H7 (cell line): ENCODE measurements at places on chromosomes 4 and X.

DNA sequence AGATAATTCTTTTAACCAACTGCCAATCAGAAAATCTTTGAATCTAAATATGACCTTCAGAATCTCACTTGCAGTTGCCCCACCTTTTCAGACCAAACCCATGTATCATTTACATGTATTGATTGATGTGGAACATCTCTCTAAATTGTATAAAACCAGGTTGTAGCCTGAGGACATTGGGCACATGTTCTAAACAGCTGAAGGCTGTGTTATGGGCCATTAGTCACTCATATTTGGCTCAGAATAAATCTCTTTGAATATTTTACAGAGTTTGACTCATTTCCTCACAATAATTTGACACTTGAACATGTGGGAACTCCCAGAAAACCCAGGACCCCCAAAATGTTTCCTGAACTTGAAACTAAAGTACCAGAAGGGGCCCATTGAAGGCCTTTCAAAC lies 58.7 kb downstream of the UGT2B10 start:
- DNase-seq = no peak

DNA sequence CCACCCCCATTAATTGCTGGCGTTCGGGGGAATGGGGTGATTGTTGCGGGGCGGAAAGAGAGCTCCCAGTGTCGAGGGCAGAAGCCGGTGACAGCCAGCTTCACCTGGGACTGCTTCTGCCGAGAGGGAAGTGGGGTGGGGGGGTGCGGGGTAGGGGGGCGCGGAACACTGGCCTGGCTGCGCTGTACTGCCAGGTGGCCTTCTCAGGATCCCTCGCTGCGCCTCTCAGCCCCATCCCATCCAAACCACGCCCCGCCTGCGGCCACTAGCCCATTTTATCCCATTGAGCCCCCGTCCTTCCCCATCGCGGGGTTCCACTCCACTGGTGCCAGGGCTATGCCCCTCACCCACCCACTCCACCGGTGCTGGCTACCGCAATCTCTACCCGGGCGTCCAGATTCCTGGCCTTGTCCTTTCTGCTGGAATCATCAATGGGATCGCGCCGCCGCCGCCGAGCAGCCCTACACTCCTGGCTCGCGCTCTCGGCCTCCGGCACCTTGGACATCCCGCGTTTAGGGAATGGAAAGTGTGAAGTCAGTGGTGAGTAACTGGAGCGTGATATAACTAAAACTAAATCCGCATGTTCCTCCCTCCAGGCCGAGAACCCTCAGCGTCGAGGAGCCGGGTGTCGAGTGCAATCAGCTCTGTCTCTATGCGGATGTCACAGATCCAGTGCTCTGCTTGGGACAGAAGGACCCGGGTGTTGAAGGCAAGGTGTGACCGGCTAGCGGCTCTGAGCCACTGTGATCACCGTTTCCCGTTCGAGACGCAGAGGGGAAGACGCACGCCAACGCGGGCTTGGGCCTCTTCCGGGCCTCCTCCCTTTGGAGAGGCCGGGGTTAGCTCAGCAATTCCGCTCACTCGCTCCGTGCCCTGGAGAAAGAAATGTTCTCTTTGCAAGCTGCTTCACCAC lies 20.5 kb downstream of the NKX3-2 start:
- peak; percentile 79 for DNase-seq

DNA sequence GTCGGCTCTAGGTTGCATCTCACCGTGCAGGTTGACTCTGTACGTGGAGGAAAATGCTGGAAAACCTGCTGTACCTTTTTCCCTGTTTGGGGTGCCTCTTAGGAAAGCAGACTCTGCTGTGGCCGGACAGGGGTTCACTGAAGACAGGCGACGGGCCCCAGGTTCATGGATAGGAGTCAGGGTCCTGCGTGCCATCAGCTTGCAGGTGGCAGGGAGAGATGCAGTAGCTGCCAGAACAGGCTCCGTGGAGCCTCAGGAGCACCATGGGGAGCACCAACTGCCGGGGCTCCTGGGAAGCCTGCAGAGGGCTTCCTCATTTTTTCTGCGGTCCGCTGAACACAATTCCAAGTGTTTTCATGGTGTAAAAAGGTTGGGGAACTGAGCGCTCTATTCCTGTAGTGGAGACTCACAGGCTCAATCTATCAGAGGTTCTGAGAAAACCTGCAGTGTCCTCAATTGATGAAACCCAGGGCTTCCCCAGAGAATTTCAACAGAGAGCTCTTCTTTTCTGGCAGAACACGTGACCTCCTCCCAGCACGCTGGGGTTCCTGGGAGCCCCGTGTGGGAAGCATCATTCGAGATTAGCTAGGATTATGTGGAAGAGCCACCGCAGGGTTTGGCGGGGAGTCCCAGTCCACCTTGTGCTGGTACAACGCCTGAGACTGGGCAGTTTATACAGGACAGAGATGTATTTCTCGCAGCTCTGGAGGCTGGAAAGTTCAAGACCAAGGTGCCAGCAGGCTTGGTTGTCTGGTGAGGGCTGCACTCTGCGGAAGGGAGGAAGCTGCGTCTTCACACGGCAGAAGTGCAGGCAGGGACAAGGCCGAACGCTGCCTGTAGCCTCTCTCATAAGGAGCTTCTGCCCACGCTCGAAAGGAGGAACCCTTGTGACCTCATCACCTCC lies 1.6 kb downstream of the HTRA3 start:
- no peak for DNase-seq

DNA sequence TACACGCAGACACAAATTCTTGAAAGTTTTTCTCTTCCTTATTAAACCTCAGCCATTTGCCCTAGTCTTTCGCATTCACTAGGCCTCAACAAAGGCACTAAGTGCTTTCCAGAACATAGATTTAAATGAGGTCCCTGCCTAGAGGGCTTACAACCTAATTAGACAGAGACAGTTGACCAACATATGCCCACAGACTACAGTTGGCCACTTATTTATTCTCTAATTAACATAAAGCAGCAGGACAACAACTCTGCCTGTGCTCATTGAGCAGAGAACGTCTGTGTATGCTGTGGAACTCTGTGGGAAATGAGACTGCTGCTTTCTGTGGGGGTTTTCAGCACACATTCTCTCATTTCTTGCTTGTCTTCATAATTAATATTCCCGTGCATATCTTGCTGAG lies 303.0 kb upstream of the TACR3 start:
- DNase-seq = no peak

GRCh38 chr4:101019941-101020401 lies 327.4 kb downstream of the PPP3CA start:
- DNase-seq = no peak

- DNase-seq = peak; percentile 41
Observed at GRCh38 chr4:154344686-154345085, 146.9 kb downstream of the DCHS2 start.

DNA sequence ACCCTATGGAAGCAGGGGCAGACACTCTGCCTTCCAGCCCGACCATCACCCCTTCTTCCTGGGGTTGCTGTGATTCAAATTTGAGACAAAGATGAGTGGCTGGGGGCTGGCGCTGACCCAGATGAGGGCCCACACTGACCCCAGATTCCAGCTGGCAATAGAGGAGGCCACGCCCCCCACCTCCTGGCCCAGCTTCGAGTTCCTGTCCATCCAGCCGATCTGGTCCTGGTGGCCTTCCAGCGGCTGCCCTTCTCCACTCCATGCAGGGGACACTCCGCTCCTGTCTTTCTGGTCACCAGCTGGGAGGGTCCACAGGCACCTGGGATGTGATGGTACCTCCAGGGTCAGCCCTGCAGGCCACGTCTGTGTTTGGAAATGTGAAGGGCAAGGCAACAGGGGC lies 98.5 kb upstream of the PSAPL1 start:
- DNase-seq = no peak

GRCh38 chr4:140242357-140243277 lies 88.6 kb upstream of the MAML3 start:
- DNase-seq = no peak

DNA sequence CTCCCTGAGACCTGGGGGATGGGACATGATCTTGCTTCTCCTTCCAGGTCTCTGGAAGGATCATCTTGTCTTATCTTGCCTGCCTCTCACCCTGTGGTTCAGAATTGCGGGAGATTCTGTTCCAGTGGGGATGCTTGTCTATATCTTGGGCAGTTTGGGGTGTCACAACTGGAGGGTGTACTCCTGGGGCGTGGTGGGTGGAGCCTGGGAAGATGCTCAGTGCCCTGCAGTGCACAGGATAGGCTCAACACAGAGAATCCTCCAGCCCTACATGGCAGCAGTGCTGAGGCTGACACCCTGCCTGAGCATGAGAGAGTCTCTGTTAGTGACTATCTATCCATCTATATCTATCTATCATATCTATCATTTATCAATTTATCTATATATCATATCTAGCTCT lies 7.7 kb downstream of the P2RY8 start:
- DNase-seq = no peak

DNA sequence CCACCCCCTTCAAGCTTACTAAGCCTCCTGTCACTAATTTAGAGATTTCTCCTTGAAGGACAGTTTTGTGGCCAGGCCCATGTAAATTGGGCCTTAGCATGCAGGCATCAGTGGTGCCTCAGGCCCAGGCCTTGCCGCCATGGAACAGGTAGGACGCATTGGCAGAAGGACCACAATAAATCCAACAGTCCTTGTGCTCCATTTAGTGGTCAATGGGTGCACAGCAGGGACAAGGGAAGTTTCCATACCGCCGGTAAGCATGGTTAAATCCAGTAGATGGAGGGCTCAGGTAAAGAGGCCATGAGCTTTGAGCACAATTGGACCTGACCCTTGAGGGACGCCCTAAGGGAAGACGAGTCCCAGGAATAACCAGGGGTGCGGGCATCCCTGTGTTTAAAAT lies 97.3 kb downstream of the UGT2B28 start:
- DNase-seq = no peak

DNA sequence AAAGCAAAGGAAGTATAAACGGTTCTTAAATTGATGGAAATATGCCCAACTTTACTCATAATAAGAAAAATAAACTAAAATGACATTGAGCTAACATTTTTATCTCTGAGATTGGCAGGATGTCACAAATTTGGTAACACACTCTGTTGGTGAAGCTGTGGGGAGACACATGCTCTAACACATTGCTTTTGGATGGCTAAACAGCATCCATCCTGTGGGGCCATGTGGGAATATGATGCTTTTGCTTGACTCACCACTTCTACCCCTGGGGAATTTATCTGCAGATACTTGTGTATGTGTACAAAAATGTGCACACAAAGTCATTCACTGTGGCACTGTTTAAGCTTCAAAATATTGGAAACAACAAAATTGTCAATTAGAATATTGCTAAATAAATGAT lies 100.2 kb downstream of the ANAPC4 start:
- DNase-seq = no peak

DNA sequence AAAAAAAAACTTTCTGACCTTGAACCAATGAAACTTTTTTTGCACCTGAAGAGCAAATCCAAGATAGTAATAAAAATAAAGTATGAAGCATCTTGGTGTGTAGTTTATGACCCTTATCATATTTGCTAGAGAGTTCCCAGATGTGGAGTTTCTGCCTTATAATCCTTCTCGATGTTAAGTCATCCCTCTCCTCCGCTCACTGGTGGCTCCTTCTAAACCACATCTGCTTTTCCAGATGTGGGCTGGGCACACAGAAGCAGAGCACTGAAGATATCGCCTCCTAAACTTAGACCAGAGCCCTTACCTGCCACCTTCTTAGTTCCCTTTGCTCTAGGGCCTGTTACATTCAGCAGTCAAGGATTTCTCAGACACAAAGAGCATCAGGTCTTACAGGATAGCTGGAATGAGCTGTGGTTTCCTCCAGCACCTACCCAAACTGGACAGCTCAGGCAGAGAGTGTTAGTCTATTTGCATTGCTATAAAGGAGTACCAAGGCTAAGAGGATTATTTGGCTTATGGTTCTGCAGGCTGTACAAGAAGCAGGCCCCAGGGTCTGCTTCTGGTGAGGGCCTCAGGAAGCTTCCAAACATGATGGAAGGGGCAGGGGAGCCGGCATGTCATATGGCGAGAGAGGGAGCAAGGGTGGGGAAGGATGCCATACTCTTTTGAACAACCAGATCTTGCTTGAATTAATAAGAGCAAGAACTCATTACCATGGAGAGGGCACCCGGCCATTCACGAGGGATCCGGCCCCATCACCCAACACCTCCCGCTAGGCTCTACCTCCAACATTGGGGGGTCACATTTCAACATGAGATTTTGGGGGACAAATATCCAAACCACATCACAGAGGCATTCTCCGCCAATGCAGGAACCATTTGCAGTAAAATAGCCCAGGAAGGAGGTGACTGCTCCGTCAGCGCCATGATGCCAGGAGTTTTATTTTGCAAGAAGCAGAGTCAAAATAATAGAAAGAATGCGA lies 75.6 kb upstream of the HELT start:
- no peak for DNase-seq

DNA sequence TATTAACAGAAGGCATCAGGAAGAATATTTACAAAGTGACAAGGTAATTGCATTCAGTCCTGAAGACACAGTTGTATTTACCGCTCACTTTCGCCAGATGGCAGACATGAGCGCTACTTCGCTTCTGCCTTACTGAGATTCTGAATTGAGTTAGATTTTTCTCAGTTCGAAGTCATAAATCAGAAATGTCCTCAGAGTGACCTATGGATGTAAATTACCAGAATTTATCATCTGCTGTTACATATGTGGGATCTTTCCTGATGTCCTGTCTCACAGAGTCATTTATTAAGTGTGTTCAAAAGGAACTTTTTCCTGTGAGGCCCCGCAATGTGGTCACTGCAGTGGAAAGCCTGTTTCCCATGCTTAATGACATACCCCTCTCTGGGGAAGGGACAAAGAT lies 97.3 kb upstream of the DCLK2 start:
- peak; percentile 10 for DNase-seq

- DNase-seq = no peak
Observed at GRCh38 chrX:45806410-45807121, 605.9 kb upstream of the DIPK2B start.

GRCh38 chr4:78542373-78542772 lies 9.2 kb upstream of the ANXA3 start:
- DNase-seq = no peak

DNA sequence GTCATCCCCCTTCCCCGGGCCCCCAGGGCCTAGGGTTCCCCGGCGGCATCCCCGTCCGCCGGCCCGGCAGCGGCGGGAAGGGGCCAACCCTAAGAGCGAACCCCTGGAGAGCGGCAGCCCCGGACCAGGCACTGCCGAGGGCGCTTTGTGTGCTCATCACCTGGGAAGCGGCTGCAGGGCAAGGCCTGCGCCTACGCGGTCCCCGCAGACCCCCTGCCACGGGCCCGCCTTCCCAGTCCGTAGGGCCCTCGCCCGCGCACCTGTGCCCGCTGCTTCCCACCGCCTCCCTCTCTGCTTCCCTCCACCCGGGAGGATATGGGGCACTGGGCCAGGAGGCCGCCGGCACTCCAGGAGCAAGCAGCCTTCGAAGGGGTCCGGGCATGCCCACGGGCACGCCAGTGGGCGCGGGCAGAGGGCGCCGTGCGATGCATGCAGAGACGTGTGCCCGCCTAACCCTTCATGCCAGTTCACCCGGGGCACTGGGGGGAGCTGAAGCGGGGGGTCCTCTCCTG lies 2.6 kb downstream of the FLNA start:
- peak; percentile 82 for DNase-seq

GRCh38 chr4:142307857-142308256 lies 538.2 kb downstream of the INPP4B start:
- no peak for DNase-seq
